ENCODE measurements at places on chromosomes 1 and 21.
A peak's percentile ranks its signal among the peaks of the same experiment; 100 is the strongest.

- DNase-seq, result no peak
These were observed 72.4 kb upstream of the CYP2J2 start for GRCh38 chr1:59999006-59999405.

- DNase-seq, result no peak
These were observed 41.9 kb upstream of the ELAVL4 start for GRCh38 chr1:50066806-50067205.

DNA sequence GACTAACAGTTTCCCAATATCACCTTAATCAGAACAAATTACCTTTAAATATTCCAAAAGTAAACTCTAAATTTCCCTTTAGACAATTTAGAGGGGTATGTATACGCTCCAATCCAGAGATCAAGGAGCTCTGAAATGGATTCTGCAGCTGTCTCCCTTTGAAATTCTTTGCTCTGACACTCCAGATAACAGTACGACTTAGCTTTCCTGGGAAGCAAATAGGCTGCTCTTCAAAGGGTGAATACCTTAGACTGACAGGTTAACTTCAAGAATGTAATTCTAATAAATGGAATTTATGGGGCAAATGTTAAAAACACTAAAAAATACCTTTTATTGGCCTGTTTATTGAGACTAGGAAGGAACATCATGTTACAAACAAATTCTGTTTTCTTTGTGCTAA is 357.2 kb downstream of the USP25 start:
- DNase-seq, result no peak

DNA sequence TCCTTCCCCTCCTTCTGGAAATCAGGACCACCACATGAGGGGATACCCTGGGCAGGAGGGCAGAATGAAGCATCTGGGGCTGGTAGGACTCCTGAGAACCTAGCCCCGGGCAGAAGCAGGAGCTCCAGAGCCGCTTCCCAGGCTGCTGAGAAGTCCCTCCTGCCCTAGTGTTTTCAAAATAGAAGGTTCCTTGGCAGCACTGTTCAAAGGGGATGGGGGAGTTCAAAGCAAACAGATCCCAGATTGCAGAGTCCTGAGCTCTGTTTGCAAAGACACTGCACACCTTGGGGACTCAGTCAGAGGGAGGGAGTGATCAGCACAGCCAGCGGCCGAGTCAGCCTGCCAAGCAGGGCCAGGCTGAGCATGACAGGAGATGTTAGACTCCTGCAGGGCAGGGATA is 177.8 kb downstream of the PTPRU start:
- DNase-seq, result no peak

GRCh38 chr1:27979151-27979858 is 19.5 kb downstream of the XKR8 start:
- peak; percentile 76 for DNase-seq

DNA sequence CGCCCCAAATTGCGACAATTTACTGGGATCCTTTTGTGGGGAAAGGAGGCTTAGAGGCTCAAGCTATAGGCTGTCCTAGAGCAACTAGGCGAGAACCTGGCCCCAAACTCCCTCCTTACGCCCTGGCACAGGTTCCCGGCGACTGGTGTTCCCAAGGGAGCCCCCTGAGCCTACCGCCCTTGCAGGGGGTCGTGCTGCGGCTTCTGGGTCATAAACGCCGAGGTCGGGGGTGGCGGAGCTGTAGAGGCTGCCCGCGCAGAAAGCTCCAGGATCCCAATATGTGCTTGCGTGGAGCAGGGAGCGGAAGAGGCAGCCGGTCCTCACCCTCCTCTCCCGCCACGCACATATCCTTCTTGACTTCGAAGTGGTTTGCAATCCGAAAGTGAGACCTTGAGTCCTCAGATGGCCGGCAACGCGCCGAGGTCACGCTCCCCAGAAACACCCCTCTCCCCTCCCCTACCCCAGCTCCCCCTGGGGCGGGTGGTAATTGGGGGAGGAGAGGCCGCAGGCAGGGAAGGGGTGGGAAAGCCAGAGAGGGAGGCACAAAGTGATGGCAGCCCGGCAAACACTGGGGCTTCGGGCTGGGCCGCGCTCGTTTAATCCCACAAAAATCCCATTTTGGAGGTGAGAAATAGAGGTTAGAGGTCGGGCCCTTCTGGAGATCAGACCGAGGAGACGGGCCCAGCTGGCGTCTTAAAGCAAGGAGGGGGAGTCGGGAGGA is 6.2 kb downstream of the SIM2 start:
- DNase-seq, result no peak

DNA sequence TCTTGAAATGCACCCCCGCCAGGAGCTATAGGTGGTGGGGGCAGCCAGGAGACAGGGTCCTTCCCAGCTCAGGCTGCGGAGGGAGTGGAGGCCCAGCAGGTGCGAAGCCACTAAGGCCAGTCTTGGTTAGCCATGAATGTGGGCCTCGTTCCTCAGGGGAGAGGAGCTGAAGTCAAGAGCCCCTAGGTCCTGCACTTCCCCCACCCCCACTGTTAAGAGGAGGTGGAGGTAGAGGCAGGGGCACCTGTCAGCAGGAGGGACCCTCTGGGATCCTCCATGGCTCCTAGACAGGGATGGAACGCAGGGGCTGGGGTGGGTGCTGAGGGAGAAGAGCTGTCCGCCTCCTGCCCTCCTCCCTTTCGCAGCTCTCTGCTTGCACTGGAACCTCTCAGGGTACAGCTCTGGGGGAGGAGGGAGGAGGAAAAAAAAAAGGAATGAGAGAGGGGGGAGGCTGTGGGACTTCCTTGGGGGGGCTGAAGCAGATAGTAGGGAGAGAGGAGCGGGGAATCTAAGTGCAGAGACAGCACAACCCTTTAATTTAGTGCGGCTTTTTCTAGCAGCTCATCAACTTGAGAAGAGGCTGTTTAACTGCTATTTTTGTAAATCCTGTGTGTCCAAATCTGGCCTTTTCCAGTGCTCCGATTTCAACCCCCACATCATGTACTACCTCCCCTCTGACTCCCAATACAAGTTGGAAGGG is 37.0 kb downstream of the MATN1 start:
- DNase-seq, result no peak

GRCh38 chr1:205441318-205441633 is 14.6 kb downstream of the BLACAT1 start:
- no peak for DNase-seq

DNA sequence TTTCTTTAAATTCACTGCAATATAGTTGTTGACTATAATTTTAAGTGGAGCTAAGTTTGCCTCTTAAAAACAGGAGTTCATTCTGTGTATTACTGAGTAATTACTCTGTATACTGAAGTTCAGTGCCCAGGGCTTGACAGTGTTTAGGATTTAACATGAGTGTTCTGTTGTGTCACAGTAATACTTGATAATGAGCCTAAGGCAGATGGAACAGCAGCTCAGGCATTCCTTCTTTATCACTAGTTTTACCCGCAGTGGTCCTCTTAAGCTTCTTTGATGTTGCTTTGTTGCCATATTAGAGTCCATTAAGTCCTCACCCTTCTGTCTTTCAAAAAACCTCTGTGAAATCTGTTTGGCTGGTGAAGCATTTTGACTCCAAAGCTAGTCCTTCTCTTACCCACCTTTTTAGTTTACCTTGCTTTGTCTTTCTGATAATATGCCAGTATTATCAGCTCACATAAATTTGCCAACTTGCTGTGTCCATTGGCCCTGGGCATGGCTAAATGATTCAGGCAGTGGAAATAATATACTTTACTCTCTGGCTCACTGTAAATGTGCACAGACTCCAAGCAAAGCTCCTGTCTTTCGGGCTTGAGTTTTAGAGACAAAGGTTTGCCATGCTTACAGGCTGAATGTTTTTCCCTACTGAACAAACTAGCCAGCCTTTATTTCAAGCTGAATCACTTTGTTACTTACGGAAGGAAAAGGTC is 17.7 kb downstream of the HIPK1 start:
- DNase-seq, result peak; percentile 16

GRCh38 chr1:217498209-217498608 is 132.7 kb downstream of the GPATCH2 start:
- no peak for DNase-seq

DNA sequence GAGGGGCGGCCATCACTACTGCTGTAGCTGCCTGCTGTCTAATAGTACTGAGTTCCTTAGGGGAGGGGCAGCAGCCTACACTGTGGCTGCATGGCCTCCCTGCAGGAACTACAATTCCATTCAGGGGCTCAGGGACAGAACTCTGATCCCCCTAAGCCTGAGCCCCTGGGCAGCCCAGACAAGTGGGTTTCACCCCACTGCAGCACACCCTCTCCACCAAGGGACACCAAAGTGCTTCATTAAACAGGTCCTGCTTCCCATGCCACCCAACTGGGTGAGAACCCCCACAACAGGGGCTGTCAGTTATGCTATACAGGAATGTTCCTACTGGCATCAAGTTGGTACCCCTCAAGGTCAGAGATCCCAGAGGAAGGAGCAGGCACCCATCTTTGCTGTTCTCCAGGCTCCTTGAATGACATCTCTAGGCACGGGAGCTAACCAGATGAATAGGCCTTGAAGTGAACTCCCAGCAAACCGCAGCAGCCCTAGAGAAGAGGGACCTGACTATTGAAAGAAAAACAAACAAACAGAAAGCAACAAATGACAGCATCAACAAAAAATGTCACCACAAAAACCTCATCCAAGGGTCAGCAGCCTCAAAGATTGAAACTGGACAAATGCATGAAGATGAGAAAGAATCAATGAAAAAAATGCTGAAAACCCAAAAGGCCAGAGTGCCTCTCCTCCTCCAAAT is 437.4 kb downstream of the NUF2 start:
- peak; percentile 28 for DNase-seq

- DNase-seq, result no peak
These were observed 46.2 kb downstream of the L1TD1 start for GRCh38 chr1:62240651-62241370.

DNA sequence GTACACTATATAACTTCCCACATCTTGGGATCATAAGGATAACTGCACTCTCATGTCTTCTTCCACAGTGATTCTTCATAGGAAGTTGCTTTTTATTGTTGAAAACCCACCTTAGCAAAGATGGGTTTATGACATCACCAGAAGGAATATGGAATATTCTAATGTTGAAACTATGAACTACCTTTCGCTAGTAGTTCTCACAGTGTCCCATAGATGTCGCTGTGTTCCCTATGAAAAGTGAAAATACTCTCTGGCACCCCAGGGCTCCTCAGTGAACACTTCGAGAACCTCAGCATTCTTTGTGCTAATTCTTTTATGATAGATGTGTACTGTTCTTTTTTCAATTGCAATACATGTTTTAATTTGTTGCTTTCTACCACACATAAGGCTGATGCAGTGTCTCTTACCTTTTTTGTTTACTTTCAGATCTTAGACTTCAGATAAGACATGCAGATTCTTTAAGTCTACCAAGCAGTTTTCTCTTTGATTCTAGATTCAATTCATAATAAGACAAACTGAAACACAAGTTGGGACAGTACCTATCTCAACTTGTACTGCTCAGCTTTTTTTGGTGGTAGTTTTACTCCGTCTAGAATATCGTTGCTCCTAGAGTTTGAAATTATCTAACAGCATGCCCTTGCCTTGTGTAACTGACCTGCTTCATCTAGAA is 90.8 kb downstream of the GTF2B start:
- DNase-seq, result peak; percentile 49

- no peak for DNase-seq
These were observed 633.1 kb upstream of the CHRM3 start for GRCh38 chr1:238753252-238753651.

DNA sequence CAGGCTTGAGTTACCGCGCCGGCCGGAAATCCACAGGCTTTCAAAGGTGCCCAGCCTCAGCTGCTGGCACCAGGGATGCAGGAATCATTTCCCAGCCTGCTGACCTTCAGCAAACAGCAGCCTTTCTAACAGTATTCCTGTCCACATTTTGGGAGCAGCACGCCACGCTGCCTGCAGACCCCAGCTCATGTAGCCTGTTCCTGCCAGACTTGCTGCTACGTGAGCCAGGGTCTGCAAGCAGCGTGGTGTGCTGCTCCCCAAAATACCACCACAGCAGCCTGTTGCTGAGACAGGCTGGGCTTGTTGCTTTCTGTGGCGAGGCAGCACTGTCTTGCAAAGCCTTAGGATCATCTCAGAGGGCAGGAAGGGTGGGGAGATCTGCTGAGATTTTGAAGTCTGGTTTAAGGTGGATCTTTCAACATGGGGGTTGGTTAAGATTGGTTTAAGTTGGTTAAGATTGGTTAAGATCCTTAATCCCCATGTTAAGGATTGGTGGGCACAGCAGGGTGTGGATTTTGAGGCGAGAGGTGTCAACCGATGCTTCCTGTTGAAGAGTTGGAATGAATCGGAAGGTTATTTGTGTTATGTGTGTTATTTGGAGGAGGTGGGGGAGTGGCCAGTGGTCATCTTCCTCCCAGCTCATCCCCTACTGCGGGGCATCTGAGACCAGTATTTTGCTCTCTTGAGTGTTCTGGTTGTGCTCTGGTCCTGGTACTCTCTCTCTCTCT is 12.9 kb downstream of the FAAH start:
- peak; percentile 23 for DNase-seq

GRCh38 chr1:26411624-26412074 is 1.0 kb downstream of the LIN28A start:
- no peak for DNase-seq

- DNase-seq, result peak; percentile 77
These were observed 57.9 kb downstream of the CENPF start for GRCh38 chr1:214660900-214661299.

DNA sequence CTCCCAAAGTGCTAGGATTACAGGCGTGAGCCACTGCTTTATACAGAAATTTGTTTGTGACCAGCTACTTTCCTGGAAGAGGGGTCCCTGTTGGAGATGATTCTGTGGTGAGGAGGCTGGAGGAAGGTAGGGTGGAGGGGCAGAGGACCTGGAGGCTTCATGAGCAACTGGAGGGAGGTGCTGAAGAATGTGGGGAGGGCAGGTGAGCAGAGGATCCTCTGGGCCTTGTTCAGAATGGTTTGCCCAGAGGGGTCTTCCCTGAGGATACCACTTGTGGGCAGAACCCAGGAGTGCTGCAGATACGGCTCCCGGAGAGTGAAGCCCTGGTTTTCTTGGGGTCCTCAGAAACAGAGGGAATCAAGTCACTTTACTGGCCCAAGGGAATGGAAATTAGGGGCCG is 67.2 kb upstream of the WDR26 start:
- no peak for DNase-seq

DNA sequence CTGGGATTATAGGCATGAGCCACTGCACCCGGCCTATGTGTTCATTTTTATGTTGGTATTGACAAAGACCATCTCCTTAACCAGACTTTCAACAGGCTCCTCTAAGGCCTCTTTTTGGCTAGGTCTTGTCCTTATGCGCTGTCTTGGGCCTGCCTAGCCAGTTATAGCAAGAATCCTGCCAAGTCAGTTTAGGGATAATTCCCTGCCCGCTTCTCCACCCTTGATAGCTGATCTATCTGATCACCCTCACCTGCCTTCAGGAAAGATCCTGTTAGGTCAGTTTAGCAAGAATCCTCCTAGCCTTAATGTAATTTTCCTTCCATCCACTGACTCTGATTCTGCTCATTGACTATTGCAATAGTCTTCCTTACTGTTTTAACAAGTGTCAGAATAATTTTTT is 2.4 kb upstream of the B4GALT3 start:
- no peak for DNase-seq

DNA sequence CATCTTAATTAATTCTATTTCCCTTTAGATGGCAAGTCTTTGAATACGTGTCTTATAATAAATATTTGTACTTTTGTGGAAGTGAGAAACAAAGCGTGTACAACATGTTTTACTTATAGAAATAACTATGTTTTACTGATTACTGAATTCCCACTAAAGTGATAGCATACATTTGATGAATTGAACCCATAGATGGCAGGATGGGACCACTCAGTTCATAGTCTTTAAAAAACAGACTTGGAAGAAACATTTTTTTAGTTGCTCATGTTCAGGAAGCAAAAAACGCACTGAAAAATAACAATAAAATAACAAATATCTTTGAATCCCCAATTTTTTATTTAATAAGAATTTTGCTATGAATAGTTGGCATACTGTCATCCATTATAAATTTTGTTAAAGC is 507.1 kb upstream of the ZRANB2 start:
- peak; percentile 39 for DNase-seq

GRCh38 chr1:231106347-231106746 is 55.5 kb upstream of the TRIM67 start:
- peak; percentile 95 for DNase-seq

All from EH (cell line).